ENCODE measurements at places on chromosomes 1 and 21. TPM values are rescaled to one million over a fixed set of nuclear protein-coding genes. Genes with fewer than 3 reads are reported as not detected.
A peak's percentile ranks its signal among the peaks of the same experiment; 100 is the strongest.

The S100B gene
- not detected for total RNA-seq

The TNFAIP8L2 gene
- total RNA-seq, result not detected

The PPOX gene
- 30.3 TPM for total RNA-seq

The IL24 gene
- 1.1 TPM for total RNA-seq

The NFIA gene
- 47.4 TPM for total RNA-seq

The NGF gene
- total RNA-seq, result 1.1 TPM

GRCh38 chr1:76948846-76949245 lies 81.6 kb downstream of the ST6GALNAC5 start:
- H3K27ac ChIP-seq, result no peak overlapping the region
- no peaks in the 10 kb centered on the region for H3K27me3 ChIP-seq
- H3K4me3 ChIP-seq, result no peak overlapping the region
- H3K4me1 ChIP-seq, result peaks cover 13% of the 10 kb centered on the region

- H3K27me3 ChIP-seq, result no peaks in the 10 kb centered on the region
- H3K4me3 ChIP-seq, result no peak overlapping the region
- no peak overlapping the region for H3K27ac ChIP-seq
- DNase-seq, result no peak
- H3K36me3 ChIP-seq, result no peaks in the 10 kb centered on the region
Measured at GRCh38 chr1:198598796-198599321, 40.0 kb upstream of the PTPRC start.

DNA sequence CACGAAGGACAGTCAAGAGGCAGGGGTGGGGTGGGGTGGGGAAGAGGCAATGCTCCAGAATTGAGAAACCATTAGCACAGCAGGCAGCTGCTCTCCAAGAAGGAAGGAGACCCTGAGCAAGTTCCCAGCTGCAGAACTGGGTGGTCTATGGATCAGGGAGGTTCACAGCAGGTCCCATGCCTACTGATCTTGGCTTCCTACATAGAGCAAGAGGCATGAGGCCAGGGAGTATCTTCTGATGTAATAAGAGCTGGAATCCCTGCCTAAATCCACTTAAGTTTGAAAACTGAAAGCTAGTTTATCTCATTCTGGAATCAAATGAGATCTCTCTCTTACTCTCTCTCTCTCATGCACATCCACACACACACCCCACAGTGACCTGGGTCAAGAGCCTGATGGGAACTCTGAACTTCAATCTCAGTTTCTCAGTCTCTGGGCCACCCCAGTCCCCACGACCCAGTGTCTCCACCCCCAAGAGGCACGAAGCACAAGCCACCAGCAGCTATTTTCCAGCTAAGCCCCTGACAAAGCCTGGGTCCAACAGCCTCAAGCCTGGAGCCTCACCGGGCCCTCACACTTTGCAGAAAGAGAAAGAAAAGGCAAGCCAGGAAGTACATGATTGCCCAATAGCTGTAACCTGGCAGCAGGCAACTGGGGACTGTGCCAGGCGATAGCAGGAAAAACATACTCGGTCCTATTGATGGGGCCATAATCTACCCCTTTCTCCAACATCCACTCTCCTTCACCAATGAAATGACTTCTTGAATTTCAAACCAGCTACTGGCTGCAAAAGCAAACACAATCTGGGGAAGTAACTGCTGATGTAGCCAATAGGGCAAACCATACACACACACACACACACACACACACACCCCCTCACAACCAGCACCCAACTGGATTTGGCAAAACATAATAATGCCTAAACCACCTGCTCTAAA lies 2.2 kb downstream of the NUAK2 start:
- H3K4me1 ChIP-seq, result peaks cover 53% of the 10 kb centered on the region

DNA sequence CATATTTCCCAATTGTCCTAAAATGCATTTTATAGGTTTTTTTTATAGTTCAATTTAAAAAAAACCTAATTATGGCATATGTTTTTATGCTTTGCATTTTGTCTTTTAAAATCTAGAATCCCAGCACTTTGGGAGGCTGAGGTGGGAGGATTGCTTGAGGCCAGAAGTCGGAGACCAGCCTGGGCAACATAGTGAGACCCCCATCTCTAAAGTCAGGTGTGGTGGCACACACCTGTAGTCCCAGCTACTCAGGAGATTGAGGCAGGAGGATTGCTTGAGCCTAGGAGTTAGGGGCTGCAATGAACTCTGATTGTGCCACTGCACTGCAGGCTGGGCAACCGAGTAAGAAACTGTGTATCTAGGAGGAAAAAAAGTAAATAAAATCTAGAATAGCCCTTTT lies 137.2 kb upstream of the POU3F1 start:
- H3K27me3 ChIP-seq, result peaks cover 36% of the 10 kb centered on the region
- no peaks in the 10 kb centered on the region for H3K4me1 ChIP-seq
- H3K27ac ChIP-seq, result no peak overlapping the region
- H3K4me3 ChIP-seq, result no peak overlapping the region

DNA sequence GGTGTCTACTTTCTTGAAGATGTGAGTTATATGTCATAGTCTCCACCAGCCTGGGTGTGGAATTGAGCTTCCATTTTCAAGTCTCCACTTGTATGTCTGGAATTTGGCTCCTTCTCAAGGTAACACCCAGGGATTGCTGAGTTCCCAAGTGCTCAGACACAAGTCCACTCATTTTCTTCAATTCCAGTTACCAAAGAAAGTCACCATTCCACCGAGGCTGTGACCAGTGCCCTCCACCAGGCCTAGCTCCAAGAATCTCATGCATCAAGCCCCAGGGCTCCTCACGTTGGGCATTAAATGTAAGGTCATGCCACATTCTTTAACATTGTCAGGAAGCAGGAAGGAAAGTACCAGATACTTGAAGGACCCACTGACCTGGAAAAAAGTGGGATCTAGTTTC lies 2.4 kb upstream of the RAB4A start:
- H3K27me3 ChIP-seq, result no peaks in the 10 kb centered on the region
- H3K36me3 ChIP-seq, result peaks cover 45% of the 10 kb centered on the region
- H3K27ac ChIP-seq, result peak overlapping the region; percentile 77
- H3K4me1 ChIP-seq, result peaks cover 37% of the 10 kb centered on the region
- H3K4me3 ChIP-seq, result peak overlapping the region; percentile 41

DNA sequence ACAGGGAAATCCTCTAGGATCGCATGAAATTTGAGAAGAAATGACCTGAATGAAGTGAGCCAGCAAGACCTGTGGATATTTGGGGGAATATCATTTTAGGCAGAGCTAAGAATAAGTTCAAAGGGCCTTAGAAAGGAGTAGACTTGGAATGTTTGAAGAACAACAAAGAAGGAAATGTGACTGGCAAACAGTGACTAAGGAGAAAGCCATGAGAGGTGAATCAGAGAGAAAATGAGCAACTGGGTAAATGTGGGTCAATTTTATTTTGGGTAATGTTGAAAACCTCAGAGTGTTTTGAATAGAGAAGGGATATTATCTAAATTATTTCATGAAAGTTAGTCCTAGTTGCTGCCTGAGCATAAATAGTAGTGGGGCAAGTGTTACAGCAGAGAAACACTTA lies 672.8 kb downstream of the LMO4 start:
- no peak overlapping the region for H3K4me3 ChIP-seq
- H3K36me3 ChIP-seq, result no peaks in the 10 kb centered on the region
- no peak overlapping the region for H3K27ac ChIP-seq
- peaks cover 7% of the 10 kb centered on the region for H3K4me1 ChIP-seq

GRCh38 chr1:71783071-71783470 lies 499.3 kb downstream of the NEGR1 start:
- no peaks in the 10 kb centered on the region for H3K36me3 ChIP-seq
- DNase-seq, result no peak
- H3K4me1 ChIP-seq, result peaks cover 5% of the 10 kb centered on the region
- H3K27me3 ChIP-seq, result no peaks in the 10 kb centered on the region
- H3K4me3 ChIP-seq, result no peak overlapping the region
- no peak overlapping the region for H3K27ac ChIP-seq

DNA sequence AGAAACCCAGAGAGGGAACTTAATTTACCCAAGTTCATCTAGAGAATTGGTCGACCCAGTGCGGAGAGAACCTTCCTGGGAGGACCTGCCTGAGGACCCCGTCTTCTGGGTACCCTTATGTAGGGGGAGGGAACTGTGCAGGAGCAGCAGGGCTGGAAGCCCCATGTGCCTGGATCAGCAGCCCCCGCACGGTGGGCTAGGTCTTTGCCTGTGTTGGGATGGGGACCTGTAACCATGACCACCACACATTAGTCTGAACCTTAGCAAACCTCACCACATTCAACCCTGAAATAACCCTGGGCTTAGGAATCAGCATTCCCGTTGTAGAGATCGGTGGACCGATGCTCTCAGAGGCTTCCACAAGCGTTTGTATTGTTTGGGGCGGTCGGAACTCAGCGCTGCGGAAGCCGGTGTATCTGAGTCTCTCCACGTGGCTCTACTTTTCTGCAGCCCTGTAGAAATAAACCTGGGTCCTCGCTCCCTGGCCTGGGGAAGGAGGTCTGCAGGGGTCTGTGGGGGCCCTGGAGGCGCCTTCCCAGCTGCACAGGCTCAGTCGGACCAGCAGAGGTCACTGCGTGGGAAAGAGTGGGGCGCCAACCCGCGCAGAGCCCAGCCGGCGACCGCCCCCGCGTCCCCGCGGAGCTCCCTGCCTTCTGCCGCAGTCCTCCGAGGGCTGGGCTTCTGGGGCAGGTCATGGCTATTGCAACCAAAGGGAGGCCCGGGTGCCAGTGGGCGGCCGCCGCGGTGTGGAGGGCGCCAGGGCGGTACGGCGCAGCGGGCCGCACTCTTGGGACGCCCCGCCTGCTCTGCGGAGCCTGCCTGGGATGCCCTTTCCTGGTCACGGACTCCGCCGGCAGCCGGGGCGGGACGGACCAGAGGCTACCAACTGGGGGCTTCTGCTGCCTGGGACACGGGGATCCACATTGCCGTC lies 36.2 kb upstream of the KCNA10 start:
- H3K27ac ChIP-seq, result no peak overlapping the region
- no peak for DNase-seq
- peaks cover 61% of the 10 kb centered on the region for H3K27me3 ChIP-seq
- no peaks in the 10 kb centered on the region for H3K36me3 ChIP-seq
- no peak overlapping the region for H3K4me3 ChIP-seq

DNA sequence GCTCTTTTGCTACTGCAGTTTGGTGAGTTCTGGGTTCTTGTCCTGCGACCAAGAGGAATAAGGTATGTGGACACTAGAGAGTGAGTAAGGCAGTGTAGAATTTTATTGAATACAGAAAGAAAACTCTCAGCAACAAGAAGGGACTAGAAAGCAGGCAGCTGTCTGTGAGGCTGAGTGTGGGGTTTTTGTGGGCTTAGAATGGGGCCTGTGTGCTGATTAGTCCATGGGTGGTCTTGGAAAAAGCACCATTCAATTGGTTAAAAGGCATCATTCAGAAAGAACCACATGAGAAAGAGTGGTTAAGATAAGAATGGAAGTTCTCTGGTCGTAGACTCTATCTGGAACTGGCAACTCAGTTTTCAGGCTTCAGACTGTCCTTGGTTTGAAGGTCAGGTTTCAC lies 298.8 kb downstream of the TGFB2 start:
- peaks cover 17% of the 10 kb centered on the region for H3K4me1 ChIP-seq
- no peak overlapping the region for H3K4me3 ChIP-seq
- no peak for DNase-seq
- no peak overlapping the region for H3K27ac ChIP-seq

- H3K36me3 ChIP-seq, result no peaks in the 10 kb centered on the region
- H3K27ac ChIP-seq, result no peak overlapping the region
- H3K27me3 ChIP-seq, result no peaks in the 10 kb centered on the region
- DNase-seq, result peak; percentile 34
Measured at GRCh38 chr1:72557446-72558049, 275.2 kb upstream of the NEGR1 start.

GRCh38 chr1:119312500-119312899 lies 56.1 kb upstream of the HAO2 start:
- H3K36me3 ChIP-seq, result peaks cover 6% of the 10 kb centered on the region
- no peaks in the 10 kb centered on the region for H3K4me1 ChIP-seq
- no peak for DNase-seq
- H3K4me3 ChIP-seq, result no peak overlapping the region

DNA sequence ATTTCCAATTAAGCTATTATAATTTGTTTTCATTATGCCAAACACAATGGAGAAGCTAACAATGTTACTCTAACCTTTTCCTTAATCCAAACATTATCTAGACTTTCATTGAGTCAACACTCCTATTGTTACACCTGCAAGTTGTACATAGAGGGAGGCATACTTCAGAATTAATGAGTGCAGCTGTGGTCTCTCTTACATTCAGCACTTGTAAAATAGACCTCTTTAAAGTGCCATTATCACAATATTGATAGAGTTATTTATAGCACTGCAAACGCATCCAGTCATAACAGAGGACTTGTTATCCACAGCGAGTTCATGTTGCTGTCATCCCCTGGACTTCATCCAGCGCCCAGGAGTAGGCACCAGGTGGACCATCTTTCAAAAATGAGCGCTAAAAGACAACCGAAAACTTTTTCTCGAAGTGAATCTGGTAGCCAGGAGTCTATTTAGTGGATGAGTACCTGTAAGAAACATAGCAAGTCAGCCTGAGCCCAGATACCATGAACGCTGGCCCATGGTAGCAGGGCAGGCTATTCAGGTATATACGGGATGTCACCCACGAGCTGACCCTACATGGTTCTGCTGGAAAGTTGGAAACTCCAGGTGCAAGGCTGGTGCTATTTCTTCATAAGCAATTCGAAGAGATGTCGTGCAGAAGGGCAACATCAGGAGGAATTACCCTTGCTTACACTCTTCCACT lies 70.6 kb upstream of the NFIA start:
- DNase-seq, result no peak
- no peak overlapping the region for H3K4me3 ChIP-seq
- no peak overlapping the region for H3K27ac ChIP-seq
- no peaks in the 10 kb centered on the region for H3K4me1 ChIP-seq
- H3K27me3 ChIP-seq, result peaks cover 20% of the 10 kb centered on the region
- H3K36me3 ChIP-seq, result no peaks in the 10 kb centered on the region

DNA sequence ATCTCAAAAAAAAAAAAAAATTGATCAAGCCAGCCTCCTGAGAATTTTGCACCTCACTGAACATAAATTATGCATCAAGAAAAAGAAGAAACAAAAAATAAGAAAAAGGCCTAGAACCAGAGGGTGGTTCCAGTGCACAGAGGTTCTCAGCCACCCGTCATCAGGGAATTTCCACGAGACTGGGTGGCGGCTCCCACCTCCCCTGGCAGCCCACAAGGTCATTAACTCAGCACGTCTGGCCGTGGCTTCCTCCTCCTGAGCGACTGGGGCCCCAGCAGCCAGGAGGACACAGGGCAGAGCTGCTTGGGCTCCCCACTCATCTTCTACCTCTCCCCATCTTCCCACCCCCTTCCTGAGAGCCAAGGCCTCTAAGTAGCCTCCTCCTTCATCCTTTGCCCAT lies 15.7 kb upstream of the TMEM51 start:
- no peaks in the 10 kb centered on the region for H3K36me3 ChIP-seq
- no peak overlapping the region for H3K4me3 ChIP-seq
- DNase-seq, result no peak
- no peaks in the 10 kb centered on the region for H3K4me1 ChIP-seq
- H3K27ac ChIP-seq, result no peak overlapping the region

DNA sequence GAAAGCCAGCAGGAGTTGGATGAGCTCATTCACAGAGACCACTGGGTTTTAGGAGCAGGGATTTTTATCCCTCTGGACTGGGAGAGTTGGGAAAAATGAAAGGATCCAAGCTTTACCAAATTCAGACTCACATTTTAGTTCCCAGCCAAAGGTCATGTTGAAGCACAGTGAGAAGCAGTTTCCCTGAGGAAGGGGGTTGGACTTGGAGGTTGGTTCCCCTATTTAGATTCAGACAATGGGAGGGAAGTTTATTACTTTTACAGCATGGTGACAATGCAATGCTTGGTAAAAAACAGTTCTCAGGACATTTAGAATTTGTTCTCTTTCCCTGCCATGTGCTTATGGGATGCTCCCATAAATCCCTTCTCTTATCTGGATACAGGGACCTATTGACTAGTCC lies 57.3 kb upstream of the ZNF648 start:
- DNase-seq, result no peak
- H3K36me3 ChIP-seq, result no peaks in the 10 kb centered on the region
- H3K4me3 ChIP-seq, result no peak overlapping the region
- H3K27ac ChIP-seq, result no peak overlapping the region
- no peaks in the 10 kb centered on the region for H3K27me3 ChIP-seq
- peaks cover 13% of the 10 kb centered on the region for H3K4me1 ChIP-seq
